ENCODE measurements at places on chromosomes 6 and 20.

DNA sequence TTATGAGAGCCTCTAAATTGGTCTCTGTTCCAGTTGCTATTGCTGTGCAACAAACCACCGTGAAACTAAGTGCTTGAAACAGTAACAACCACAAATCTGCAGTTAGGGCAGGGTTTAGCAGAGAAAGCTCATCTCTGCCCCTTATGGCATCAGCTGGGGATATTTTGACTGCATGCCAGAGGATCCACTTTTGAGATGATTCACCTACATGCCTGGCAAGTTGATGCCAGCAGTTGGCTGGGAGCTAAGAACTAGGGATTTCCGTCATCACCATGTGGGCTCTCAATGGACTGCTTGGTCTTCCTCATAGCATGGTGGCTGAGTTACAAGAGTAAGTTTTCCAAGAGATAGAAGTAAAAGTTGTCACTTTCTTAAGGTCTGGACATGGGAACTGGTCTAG lies 35.1 kb downstream of the PLCB4 start:
- DNase-seq, result no peak

- DNase-seq, result no peak
These were observed 19.5 kb upstream of the RPS10 start for GRCh38 chr6:34445313-34445860.

DNA sequence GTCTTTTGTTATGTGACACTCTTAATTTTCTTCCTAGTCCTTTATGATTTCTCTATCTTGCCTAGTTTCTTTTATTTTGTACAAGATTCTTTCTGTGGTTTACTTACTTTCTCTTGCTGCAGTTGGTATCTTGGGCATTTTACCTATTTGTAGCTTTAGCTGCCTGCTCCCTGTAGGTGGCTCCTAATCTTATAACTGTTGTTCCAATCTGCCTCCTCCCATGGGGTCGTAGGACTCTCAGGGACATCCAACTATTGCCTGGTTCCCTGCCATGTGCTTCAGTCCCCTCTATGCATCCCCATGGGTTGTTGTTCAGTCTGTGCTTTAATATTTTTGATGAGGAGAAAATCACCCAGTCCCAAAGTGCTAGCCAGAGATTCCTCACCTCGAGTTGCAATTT lies 31.4 kb downstream of the RIN2 start:
- no peak for DNase-seq

DNA sequence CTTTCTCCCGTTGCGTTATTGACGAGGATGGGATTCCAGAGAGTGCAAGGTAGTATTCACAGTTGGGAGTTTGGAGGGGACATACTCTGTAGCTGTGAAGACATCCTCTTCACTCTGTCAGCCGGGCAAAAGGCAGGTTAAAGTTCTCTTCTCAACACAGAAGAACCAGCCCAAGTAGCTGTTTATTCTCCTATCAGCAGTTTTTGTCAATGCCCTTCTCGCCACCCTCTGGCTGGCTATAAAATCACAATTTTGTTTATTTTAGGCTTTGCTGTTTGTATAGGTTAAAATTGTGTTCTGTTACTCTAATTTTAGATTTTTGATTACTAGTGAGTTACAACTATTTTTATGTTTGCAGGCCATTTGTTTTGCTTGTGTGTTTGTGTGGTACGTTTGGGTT lies 37.9 kb upstream of the MAS1 start:
- DNase-seq, result no peak

DNA sequence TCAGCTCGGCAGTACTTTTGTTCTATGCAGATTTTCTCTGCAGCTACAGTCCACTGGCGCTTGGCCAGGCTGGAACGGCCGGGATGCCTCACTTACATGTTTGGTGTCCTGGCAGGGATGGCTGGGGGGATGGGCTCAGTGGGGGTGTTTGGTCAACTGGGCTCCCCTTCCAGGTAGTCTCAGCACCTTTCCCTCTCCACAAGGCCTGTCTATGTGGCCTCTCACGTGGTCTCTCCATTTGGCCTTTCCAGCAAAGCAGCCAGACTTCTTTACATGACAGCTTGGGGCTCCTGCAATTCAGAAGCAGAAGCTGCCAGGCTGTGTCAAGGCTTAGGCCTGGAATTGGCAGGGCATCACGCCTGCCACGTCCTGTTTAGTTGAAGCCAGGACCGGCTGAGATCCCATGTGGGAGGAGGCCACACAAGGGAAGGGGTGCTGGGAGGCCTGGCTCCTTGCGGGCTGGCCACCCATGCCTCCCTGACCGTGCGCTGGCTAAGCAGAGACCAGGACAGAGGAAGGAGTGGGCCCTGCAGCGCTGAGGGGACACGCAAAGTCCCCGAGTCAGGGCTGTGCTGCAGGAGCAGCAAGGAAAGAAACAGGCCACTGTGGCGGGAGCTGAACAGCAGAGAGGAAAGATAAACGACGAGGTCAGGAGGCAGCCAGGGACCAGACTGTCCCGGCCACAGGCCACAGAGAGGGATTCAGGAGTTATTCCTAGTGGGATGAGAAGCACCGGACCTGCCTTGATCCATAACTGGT lies 38.9 kb downstream of the MGME1 start:
- no peak for DNase-seq
